ENCODE measurements at places on chromosomes 7 and 10.
A peak's percentile ranks its signal among the peaks of the same experiment; 100 is the strongest.

GRCh38 chr7:44511236-44511635 is 20.8 kb upstream of the NUDCD3 start:
- DNase-seq, result no peak

DNA sequence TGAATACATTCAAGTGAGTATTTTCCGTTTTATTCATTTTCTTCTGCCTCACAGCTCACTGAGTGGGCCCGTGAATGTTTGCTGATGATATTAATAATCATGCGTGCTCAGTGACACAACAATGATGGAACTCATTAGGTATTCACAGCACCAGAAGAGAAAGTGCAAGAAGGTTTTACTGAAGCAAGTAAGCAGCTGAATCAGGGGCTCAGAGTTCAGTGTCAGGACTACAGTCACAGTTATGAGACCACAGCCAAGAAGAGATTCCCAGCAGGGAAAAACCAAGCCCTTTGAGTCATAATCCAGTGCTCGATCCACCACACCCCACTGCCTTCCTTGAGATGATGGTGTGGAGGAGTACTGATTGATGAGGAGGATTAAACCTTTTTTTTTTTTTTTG is 247.4 kb downstream of the KIAA1217 start:
- DNase-seq, result peak; percentile 94

DNA sequence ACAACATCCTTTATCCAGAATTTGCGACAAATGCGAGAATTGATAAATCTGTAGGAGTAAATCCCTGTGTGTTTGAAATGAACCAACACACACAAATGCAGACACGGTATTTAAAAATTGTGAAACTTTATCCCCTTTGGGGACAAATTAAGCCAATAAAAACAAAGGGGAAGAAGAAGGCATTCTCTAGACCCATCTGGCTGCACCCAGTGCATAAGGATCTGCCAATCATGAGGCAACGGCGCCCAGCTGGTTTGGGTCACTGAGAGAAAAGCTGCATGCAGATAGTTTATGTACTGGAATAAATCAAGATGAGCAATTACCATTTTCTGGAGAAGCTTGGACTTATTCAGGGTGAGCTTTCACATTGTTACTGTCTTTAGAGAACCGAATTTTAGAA is 45.7 kb downstream of the VAX1 start:
- no peak for DNase-seq

DNA sequence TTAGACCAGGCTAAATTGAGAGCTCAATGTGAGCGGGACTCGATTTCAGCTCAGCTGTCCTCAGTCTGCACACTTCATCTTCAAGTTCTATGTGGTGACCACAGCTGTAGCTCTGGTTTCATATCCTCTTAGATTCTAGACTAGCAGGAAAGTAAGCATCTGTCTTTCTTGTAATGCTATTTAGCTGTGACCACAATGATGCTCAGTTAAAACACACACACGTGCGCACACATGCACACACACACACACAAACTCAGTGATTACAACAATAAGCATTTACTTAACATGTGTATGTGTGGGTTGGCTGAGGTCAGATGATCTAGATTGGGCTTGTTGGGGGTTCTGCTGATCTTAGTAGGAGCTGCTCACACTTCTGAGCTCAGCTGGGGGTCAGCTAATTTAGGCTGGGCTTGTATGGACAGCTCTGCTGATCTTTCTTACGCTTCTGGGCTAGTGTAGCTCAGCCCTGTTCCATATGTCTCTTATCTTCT is 82.5 kb downstream of the ZNF365 start:
- no peak for DNase-seq

DNA sequence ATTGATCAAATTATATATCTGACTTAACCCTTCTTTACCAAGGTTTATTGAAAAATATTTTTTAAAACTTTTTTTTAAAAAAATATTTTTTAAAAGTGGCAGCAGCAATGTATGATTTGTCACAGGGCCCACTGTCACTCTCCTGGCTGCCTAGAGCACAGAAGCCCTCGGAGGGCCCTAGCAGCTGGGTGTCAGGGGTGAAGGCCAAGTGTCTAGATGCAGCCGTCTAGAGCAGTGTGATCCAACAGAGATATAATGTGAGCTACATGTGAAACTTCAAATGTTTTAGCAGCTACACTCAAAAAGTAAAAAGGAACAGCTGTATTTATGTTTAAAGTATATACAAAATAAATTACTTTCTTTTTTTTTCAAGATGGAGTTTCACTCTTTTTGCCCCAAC is 112.7 kb downstream of the ARHGAP22 start:
- no peak for DNase-seq

GRCh38 chr10:48820699-48821098 is 118.9 kb downstream of the LRRC18 start:
- DNase-seq, result no peak
